ENCODE measurements at places on chromosomes 12 and 14. TPM values are rescaled to one million over a fixed set of nuclear protein-coding genes. Genes with fewer than 3 reads are reported as not detected.

GRCh38 chr14:49977126-49977841 is 84.4 kb downstream of the ARF6 start:
- no peak overlapping the region for H3K4me3 ChIP-seq
- H3K27ac ChIP-seq: no peak overlapping the region
- no peaks in the 10 kb centered on the region for H3K27me3 ChIP-seq
- no peaks in the 10 kb centered on the region for H3K36me3 ChIP-seq

- H3K27me3 ChIP-seq: peaks cover 55% of the 10 kb centered on the region
- H3K4me3 ChIP-seq: peak within 1 kb of the TSS; percentile 47
- H3K27ac ChIP-seq: no peak within 1 kb of the TSS
- no peaks in the 10 kb centered on the region for H3K36me3 ChIP-seq
Measured at GRCh38 chr14:94769391-94770250, at the start of gene GSC. Gene GSC, minus strand, starts transcription at chr14:94770113. Its CDS starts 98 bp downstream, at chr14:94770015.

DNA sequence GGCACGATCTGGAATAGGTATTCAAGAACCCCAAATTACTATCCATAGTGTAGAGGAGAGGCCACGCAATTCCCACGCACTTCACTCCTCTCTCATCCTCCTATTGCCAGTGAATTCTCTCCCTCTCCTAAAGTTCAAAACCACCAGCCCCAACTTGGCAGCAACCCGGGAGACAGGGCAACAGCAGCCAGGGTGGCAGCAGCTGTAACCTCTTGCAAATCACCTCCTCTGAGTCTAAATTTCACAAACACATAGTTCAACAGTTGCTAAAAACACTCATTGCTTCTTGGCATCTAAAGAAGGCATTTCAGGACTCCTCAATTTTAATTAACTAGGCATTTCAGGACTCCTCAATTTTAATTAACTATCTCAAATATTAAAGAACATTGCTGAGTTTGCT is 37.7 kb upstream of the MANSC4 start:
- peak overlapping the region; percentile 18 for H3K27ac ChIP-seq
- H3K4me3 ChIP-seq: no peak overlapping the region
- no peak for DNase-seq
- H3K4me1 ChIP-seq: peaks cover 4% of the 10 kb centered on the region
- no peaks in the 10 kb centered on the region for H3K27me3 ChIP-seq

GRCh38 chr14:95707327-95707726 is 6.6 kb downstream of the TCL1A start:
- no peak for DNase-seq
- H3K4me1 ChIP-seq: no peaks in the 10 kb centered on the region
- H3K27me3 ChIP-seq: no peaks in the 10 kb centered on the region
- H3K27ac ChIP-seq: no peak overlapping the region
- H3K4me3 ChIP-seq: no peak overlapping the region

GRCh38 chr14:30751646-30752416 is 122.5 kb upstream of the COCH start:
- H3K36me3 ChIP-seq: no peaks in the 10 kb centered on the region
- no peak overlapping the region for H3K27ac ChIP-seq
- H3K4me3 ChIP-seq: no peak overlapping the region
- DNase-seq: no peak

DNA sequence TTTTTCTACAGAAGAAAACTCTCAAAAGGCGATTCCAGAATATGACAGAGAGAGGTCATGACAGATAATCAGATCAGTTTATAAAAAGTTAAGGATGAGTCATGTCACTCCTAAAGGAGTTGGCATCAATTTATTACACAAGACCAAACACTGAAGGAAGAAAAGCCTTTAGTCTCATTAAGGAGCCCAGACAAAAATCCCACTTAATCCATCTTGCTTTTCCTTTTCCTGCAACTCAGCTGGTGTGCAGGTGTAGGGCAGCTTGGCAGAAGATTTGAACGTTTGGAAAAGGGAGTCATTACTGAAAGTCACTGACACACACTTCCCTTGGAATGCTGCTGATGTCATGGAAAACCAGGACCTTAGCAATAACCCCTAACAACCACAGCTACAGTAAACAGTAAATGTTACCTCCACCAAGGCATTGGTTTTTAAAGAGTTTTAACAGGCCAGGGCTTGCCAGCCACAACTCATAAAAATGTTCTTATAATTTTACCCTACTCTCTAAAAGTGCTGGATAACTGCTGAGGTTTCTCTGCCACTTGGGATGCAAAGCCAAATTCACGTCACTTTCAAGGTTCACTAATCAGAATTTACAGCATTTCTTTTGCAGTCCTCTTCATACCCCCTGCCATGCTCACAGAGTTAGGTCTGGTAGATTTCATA is 320.6 kb downstream of the RAD51B start:
- H3K4me1 ChIP-seq: peaks cover 31% of the 10 kb centered on the region
- H3K4me3 ChIP-seq: no peak overlapping the region
- peak overlapping the region; percentile 92 for H3K27ac ChIP-seq
- H3K27me3 ChIP-seq: no peaks in the 10 kb centered on the region

GRCh38 chr12:116142936-116143898 is 134.3 kb downstream of the MED13L start:
- no peak for DNase-seq
- H3K36me3 ChIP-seq: no peaks in the 10 kb centered on the region
- H3K4me3 ChIP-seq: no peak overlapping the region
- no peaks in the 10 kb centered on the region for H3K27me3 ChIP-seq
- H3K4me1 ChIP-seq: peaks cover 26% of the 10 kb centered on the region

DNA sequence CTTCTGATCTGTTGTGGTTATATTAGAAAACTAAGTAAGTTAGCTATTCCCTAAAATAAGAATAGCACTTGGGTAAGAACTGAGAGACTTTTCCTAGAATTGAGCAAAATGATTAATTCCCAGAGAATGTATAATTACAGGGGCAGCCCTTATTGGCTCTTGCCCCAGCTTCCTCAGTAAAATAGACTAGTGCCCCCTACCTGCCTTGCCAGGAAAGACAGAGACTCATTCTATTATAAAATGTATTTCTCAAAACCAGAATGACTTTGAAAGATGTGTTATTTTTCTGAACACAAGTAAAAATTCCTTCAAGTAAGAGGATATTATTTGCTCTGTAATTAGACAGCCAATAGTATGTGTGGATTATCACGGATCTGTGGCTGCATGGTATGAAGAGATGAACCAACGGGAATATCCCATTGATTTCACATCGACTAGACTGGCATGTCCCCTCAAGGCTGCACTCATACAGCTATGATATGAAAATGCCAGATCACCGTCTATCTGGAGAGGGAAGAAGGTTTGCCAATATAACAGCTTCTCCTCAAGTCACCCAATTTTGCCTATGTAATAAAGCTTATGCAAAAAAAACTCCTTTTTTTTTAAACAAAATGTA is 7.4 kb upstream of the GLRX5 start:
- no peaks in the 10 kb centered on the region for H3K27me3 ChIP-seq
- no peaks in the 10 kb centered on the region for H3K36me3 ChIP-seq
- H3K4me3 ChIP-seq: no peak overlapping the region
- peaks cover 19% of the 10 kb centered on the region for H3K4me1 ChIP-seq
- peak overlapping the region; percentile 81 for H3K27ac ChIP-seq
- peak; percentile 63 for DNase-seq

RNF10 gene
- 90.1 TPM for total RNA-seq

ZNF219 gene
- 12.9 TPM for total RNA-seq

POTEG gene
- not detected for total RNA-seq

MUCL1 gene
- total RNA-seq: not detected

OLR1 gene
- total RNA-seq: not detected

NTF3 gene
- total RNA-seq: 3.5 TPM

All from uterus (tissue), 4 donors.